ENCODE measurements at places on chromosomes 11 and 22.
A peak's percentile ranks its signal among the peaks of the same experiment; 100 is the strongest.

- ATAC-seq: peak; percentile 95
These were observed 243.9 kb upstream of the SYN3 start for GRCh38 chr22:33302049-33302545.

DNA sequence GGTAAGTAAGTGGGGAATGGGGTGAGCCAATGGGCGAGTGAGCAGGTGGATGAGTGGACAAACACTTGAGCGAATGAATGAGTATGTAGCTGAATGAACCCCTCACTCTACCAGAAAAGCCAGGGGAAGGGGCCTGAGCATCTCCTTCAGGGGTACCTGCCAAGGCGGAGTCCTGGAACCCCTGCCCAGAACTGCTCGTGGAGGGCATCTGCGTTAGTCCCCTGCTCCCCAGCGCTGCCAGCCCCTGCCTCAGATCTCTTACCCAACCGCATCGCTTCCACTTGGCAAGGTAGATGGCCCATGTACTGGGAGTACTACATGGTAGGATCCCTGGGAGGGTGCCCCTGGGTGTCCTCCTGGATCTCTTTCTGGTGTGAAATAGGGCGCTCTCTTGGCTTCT lies 7.4 kb upstream of the ANO1 start:
- ATAC-seq: no peak

DNA sequence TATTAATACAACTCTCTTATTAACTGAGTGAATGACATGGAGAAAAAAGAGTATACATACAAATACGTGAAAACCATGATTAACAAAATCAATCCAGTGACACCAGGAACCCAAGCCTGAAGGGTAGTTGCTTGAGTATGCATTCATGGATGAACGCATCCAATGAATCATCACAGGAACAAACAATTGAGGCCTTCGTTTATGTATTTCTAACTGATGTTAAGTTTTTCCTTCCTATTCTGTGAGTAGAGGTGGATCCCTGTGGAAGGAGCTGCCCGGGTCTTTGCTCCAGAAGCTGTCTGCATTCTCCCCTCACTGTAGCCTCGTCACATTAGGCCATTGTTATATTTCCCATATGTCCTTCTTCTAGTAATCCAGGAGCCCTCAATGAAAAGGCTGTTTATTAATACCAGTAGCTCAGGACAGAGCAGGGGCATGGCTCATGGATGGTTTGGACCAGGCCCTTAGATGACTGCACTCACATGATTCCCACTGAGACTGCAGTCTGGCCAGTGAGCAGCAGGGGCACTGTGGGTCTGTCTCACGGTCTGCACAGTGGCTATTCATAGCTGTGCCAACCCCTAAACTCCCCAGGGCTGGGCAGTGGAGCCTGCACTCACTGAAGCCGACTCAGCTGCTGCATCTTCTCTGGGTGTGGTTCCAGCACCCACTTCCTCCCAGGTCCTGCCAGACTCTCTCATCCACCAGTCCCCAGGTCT lies 128.1 kb upstream of the TOP3B start:
- ATAC-seq: peak; percentile 90

- no peak for ATAC-seq
These were observed 118.4 kb downstream of the KIAA1671 start for GRCh38 chr22:25070956-25071355.

GRCh38 chr11:71144010-71144409 lies 108.4 kb downstream of the SHANK2 start:
- no peak for ATAC-seq

DNA sequence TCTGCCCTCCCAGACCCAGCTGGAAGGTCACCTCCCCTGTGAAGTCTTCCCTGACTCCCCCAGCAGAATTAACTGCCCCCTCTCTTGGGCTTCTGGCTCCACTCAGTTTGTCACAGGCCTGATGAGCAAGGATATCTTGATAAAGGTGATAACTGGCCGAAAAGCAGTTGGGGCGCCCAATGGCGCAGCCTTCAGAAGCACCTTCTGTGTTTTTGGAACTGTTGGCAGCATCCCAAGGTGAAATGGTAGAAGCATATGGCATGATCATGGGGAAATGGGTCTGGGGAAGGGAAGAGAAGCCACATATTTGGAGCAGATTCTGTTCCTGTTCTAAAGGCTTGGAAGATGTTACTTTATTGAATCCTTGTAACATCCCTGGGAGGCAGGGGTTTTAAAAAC lies 2.8 kb upstream of the TAB1 start:
- no peak for ATAC-seq

DNA sequence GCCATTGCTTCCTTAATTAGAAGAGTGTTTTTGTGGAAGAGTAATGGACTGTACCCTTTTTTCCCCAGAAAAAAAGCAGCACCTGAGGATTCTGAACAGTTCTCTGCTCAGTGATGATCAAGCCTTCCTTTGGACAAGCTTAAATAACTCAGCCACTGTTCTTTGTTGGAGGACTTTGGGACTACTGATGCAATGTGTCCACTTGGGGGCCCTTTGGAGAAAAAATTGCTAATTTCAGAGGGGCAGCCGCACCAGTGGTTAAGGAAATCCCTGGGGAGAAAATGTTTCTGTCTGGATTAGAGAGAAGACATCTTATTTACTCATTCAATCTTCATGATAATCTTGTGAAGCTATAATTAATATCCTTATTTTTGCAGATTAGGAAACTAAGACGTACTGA lies 5.3 kb upstream of the KMT2A start:
- ATAC-seq: no peak

DNA sequence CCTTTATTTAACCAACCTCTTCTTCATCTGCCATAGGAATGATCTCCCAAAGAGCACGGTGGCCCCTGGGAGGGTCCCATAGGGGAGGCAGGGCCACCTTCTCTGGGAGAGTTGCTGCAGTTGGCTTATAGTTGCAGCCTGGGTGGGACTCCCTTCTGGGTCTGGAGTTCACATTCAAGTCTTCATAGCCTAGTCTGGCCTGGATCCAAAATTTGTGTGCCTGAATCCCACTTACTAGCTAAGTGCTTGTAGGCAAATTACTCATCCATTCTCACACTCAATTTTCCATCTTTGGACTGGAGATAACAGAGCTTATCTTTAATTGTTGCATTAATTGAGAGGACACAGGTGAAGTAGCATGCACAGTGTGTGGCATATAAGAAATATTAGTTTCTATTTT lies 163.6 kb downstream of the GRIK4 start:
- ATAC-seq: no peak

DNA sequence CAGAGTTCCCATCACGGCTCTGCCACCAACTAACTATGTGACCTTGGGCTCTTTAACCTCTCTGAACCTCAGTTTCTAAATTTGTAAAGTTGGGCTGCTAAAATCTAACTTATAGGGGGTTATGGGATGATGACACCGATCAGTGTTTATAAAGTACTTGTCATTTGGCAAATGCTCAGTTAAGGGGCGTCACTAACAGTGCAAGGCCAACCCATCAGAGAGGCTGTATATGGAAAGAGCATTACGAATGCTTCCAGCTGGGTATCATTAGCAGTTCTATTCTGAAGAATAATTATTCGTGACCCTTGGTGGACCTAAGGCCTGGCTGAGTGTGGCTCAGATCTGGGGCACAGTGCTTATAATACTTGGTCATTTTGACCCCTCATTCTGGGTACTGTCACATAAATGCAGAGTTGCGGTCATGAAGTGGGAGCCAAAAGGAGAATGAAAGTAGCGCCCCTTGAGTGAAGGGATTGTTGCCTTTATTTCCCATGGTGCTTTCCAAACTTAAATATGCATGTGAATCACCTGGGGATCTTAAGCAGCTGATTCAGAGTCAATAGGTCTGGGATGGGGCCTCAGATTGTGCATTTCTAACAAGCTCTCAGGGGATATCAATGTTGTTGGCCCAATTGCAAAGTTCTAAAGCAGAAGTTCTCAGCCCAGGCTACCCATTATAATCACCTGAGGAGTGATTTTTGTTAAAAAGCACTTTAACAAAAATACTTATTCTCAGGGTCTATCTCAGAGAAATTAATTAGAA lies 115.8 kb downstream of the CSNK2A3 start:
- no peak for ATAC-seq

GRCh38 chr11:62680825-62681240 lies 2.0 kb upstream of the UBXN1 start:
- ATAC-seq: peak; percentile 61

GRCh38 chr11:101180481-101180880 lies 50.9 kb upstream of the PGR start:
- no peak for ATAC-seq

DNA sequence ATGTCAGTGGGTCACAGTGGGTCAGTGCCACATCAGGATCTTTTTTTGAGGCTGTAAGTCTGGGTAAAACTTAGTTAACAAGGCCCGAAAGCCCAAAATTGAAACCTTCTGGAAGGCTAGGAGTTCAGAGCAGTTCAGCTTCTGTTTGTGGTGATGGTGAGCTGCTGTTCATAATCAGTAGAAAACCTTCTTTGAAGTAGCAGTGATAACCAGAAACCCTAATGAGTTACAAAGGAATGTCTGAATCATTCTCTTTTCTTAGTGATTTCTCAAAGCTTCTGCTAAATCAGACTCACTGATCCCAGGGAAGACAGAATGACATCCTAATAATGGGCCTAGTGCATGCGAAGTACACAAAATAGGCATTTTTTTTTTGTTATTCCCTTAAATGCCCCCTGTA lies 124.7 kb downstream of the PARVA start:
- no peak for ATAC-seq

GRCh38 chr22:50671641-50672040 lies 982 bp upstream of the SHANK3 start:
- ATAC-seq: no peak

DNA sequence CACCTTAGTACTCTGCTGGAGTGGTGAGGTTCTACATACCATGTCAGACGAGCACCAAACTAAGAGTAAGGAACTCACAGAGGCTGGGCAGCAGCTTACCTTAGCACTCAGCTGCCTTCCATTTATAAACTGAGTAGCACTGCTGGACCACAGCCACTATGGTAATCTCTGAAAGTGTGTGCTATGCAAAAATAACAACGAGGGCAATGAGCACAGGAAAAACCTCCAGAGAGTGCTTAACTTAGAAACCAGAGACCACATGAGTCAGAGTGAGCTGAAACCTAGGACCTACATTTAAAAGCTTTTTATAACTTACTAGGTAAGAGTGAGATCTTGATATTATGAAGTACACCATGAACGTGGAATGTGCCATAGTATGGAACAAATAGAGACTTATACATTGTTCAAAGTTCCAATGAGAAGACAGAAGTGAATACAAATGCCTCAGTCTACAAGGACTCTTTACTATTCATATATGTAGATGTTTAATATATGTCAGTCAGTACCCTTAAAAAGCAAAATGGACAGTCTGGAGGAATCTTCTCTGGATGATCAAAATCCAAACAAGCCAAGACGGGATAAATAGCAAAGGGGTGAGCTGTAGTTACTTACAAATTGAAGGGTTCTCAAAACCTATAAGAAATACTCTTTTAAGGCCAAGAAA lies 17.2 kb upstream of the CD59 start:
- ATAC-seq: no peak

- no peak for ATAC-seq
These were observed 43.7 kb downstream of the CADM1 start for GRCh38 chr11:115460512-115460911.

DNA sequence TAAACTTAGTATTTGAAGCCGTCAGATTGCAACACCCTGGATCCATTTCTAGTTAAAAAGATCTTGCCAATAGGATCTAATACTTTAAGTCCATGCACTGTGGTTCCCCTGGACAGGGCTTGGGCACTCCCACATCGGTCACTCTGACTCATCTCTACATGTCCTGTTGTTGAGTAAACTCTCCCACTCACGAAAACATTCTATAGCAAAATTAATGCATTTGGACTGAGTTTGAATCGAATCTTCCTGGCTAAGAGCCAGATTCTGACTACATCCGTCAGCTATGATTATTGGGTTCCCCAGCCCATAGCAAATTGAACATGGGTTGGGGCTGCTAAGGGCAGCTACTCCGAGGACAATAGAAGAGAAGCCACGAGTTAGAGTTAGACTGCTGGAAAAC lies 182.1 kb upstream of the SORL1-AS1 start:
- no peak for ATAC-seq

- ATAC-seq: no peak
These were observed 125.7 kb downstream of the DYNC2H1 start for GRCh38 chr11:103234974-103235373.

GRCh38 chr11:15473954-15474837 lies 359.5 kb downstream of the INSC start:
- ATAC-seq: no peak

GRCh38 chr11:15955595-15955994 lies 400.8 kb downstream of the SOX6 start:
- no peak for ATAC-seq
